Foreskin keratinocyte (primary cell): ENCODE measurements at places on chromosomes 2 and 18. TPM values are rescaled to one million over a fixed set of nuclear protein-coding genes. Genes with fewer than 3 reads are reported as not detected.

AMER3 gene
- not detected in 2 replicates for total RNA-seq

IL37 gene
- total RNA-seq, result 0.21 and 0.44 TPM in 2 replicates

OLA1 gene
- 145 and 161 TPM in 2 replicates for total RNA-seq

GAL3ST2 gene
- not detected in 2 replicates for total RNA-seq

STK11IP gene
- 20.0 and 20.9 TPM in 2 replicates for total RNA-seq

SPP2 gene
- not detected in 2 replicates for total RNA-seq

CCDC102B gene
- total RNA-seq, result 0.20 TPM in 1 of 2 replicates, not detected in the other

TGIF1 gene
- 80.1 and 83.4 TPM in 2 replicates for total RNA-seq

MC4R gene
- not detected in 2 replicates for total RNA-seq

CFAP221 gene
- total RNA-seq, result not detected in 2 replicates

MC2R gene
- total RNA-seq, result not detected in 2 replicates

GNAL gene
- total RNA-seq, result 1.3 and 4.4 TPM in 2 replicates

OSR1 gene
- total RNA-seq, result 0.14 and 0.18 TPM in 2 replicates

IL36B gene
- total RNA-seq, result not detected in 2 replicates

ARHGAP25 gene
- 17.5 and 19.6 TPM in 2 replicates for total RNA-seq

COL5A2 gene
- 16.8 and 22.7 TPM in 2 replicates for total RNA-seq

ANKRD30B gene
- not detected in 2 replicates for total RNA-seq

CROCC2 gene
- total RNA-seq, result not detected in 2 replicates

MBD1 gene
- total RNA-seq, result 78.5 and 86.2 TPM in 2 replicates

MYCN gene
- total RNA-seq, result 0.10 TPM in 1 of 2 replicates, not detected in the other

POTEJ gene
- not detected in 2 replicates for total RNA-seq

LCLAT1 gene
- total RNA-seq, result 23.9 and 24.3 TPM in 2 replicates

DGKD gene
- total RNA-seq, result 7.5 TPM in 2 replicates

EVX2 gene
- not detected in 2 replicates for total RNA-seq

TCF7L1 gene
- 7.1 and 8.5 TPM in 2 replicates for total RNA-seq

CLK1 gene
- total RNA-seq, result 34.9 and 39.6 TPM in 2 replicates

ACKR3 gene
- total RNA-seq, result 1.8 and 2.8 TPM in 2 replicates

GEN1 gene
- total RNA-seq, result 20.1 and 20.7 TPM in 2 replicates

UGT1A1 gene
- 0.14 and 0.31 TPM in 2 replicates for total RNA-seq

CEP192 gene
- total RNA-seq, result 20.2 and 23.1 TPM in 2 replicates

RAPH1 gene
- 9.9 and 12.3 TPM in 2 replicates for total RNA-seq

SERPINB12 gene
- 0.07 and 0.10 TPM in 2 replicates for total RNA-seq

PDE1A gene
- total RNA-seq, result 0.03 and 0.07 TPM in 2 replicates

PAIP2B gene
- total RNA-seq, result 0.75 and 0.99 TPM in 2 replicates

ERBB4 gene
- not detected in 2 replicates for total RNA-seq

MARCO gene
- total RNA-seq, result 0.11 and 0.14 TPM in 2 replicates

MDH1 gene
- 235 and 257 TPM in 2 replicates for total RNA-seq

KLHL29 gene
- total RNA-seq, result 6.3 and 6.4 TPM in 2 replicates

ABHD1 gene
- not detected in 2 replicates for total RNA-seq

OTOF gene
- total RNA-seq, result not detected in 2 replicates

VAMP8 gene
- total RNA-seq, result 93.1 and 116 TPM in 2 replicates

LRATD1 gene
- total RNA-seq, result 8.0 and 9.5 TPM in 2 replicates

EFR3B gene
- total RNA-seq, result 0.21 and 0.58 TPM in 2 replicates

SPC25 gene
- 11.4 and 15.4 TPM in 2 replicates for total RNA-seq

DUSP19 gene
- 1.0 TPM in 2 replicates for total RNA-seq

SPTBN1 gene
- total RNA-seq, result 135 and 147 TPM in 2 replicates

CCDC85A gene
- 0.03 and 0.04 TPM in 2 replicates for total RNA-seq

MTLN gene
- 65.8 and 104 TPM in 2 replicates for total RNA-seq

GPR17 gene
- not detected in 2 replicates for total RNA-seq

LIMS2 gene
- 0.17 and 0.18 TPM in 2 replicates for total RNA-seq

LINC00305 gene
- not detected in 2 replicates for total RNA-seq
